ENCODE measurements at places on chromosomes 2 and 18. TPM values are rescaled to one million over a fixed set of nuclear protein-coding genes. Genes with fewer than 3 reads are reported as not detected.

The AQP12A gene
- polyA plus RNA-seq, result not detected

The KCNG2 gene
- 0.25 TPM for polyA plus RNA-seq

The ITGB6 gene
- polyA plus RNA-seq, result 0.09 TPM

The FAM228A gene
- polyA plus RNA-seq, result 1.3 TPM

The COL3A1 gene
- polyA plus RNA-seq, result 173 TPM

DNA sequence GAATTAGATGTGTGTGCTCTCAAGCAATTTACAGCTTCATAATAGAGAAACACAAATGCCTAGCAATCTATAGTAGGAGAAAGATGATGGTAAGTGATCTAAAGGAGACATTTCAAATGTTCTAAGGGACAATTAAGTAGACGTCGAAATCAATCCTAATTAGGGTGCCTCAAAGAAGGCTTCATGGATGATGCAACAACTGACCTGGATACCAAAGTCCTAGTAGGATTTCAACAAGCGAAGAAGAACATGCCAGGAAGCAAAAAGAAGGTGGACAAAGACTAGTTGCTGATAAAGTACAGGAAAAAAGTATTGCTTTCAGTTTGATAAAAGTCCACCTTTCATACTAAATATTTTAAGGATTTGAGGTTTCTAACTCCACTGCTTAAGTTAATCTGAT lies 12.5 kb downstream of the FIGN start:
- no peak overlapping the region for H3K4me3 ChIP-seq
- no peak for DNase-seq
- peaks cover 38% of the 10 kb centered on the region for H3K4me1 ChIP-seq
- no peak overlapping the region for H3K27ac ChIP-seq
- H3K36me3 ChIP-seq, result no peaks in the 10 kb centered on the region

DNA sequence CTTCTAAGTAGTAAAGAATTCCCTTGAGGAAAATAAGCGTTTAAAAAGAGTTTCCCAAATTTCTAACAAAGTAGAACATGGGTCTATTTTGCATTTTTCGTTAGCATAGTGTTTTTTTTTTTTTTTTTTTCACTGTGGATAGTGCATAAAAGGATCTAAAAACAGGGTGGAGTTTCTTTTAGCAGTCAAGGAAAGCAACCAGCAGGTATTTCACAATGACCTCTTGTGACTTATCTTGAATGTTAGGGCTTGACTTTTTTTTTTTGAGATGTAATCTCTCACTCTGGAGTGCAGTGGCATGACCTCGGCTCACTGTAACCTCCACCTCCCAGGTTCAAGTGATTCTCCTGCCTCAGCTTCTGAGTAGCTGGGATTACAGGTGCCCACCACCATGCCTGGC lies 14.9 kb upstream of the DGKD start:
- no peaks in the 10 kb centered on the region for H3K36me3 ChIP-seq
- H3K4me3 ChIP-seq, result no peak overlapping the region
- H3K4me1 ChIP-seq, result no peaks in the 10 kb centered on the region
- no peak overlapping the region for H3K27ac ChIP-seq
- no peak for DNase-seq

- DNase-seq, result no peak
- H3K36me3 ChIP-seq, result no peaks in the 10 kb centered on the region
- peaks cover 56% of the 10 kb centered on the region for H3K4me1 ChIP-seq
Observed at GRCh38 chr18:47912794-47913585, 17.5 kb downstream of the SMAD2 start.

- no peaks in the 10 kb centered on the region for H3K36me3 ChIP-seq
- H3K27me3 ChIP-seq, result no peaks in the 10 kb centered on the region
- no peaks in the 10 kb centered on the region for H3K4me1 ChIP-seq
- no peak for DNase-seq
- H3K27ac ChIP-seq, result no peak overlapping the region
Observed at GRCh38 chr18:41974796-41975201, 19.8 kb downstream of the PIK3C3 start.

- H3K27ac ChIP-seq, result no peak overlapping the region
- H3K36me3 ChIP-seq, result no peaks in the 10 kb centered on the region
- peaks cover 5% of the 10 kb centered on the region for H3K4me1 ChIP-seq
- no peak for DNase-seq
Observed at GRCh38 chr18:61963705-61964104, 70.9 kb upstream of the RNF152 start.

- H3K4me3 ChIP-seq, result no peak overlapping the region
- no peaks in the 10 kb centered on the region for H3K27me3 ChIP-seq
- H3K36me3 ChIP-seq, result no peaks in the 10 kb centered on the region
- H3K27ac ChIP-seq, result peak overlapping the region; percentile 27
- DNase-seq, result no peak
Observed at GRCh38 chr2:6181525-6181924, 489.3 kb downstream of the SOX11 start.

- H3K27me3 ChIP-seq, result no peaks in the 10 kb centered on the region
- H3K4me3 ChIP-seq, result no peak overlapping the region
- DNase-seq, result no peak
Observed at GRCh38 chr18:33830213-33830612, 252.2 kb downstream of the ASXL3 start.

DNA sequence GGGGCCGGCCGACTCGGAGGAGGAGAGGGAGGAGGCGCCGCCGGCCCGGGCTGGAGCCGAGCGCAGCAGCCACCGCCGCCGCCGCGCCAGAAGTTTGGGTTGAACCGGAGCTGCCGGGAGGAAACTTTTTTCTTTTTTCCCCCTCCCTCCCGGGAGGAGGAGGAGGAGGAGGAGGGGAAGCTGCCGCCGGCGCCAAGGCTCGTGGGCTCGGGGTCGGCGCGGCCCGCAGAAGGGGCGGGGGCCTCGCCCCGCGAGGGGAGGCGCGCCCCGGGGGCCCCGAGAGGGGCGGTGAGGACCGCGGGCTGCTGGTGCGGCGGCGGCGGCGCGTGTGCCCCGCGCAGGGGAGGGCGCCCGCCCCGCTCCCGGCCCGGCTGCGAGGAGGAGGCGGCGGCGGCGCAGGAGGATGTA lies 316 bp downstream of the CRIM1 start:
- peaks cover 8% of the 10 kb centered on the region for H3K4me1 ChIP-seq
- H3K4me3 ChIP-seq, result peak overlapping the region; percentile 81
- DNase-seq, result no peak
- H3K27ac ChIP-seq, result peak overlapping the region; percentile 93
- H3K36me3 ChIP-seq, result no peaks in the 10 kb centered on the region
- H3K27me3 ChIP-seq, result no peaks in the 10 kb centered on the region

All from heart right ventricle (tissue), 16 donors.